ENCODE measurements at places on chromosomes 1 and 21. TPM values are rescaled to one million over a fixed set of nuclear protein-coding genes. Genes with fewer than 3 reads are reported as not detected.

The NBPF26 gene
- 38.9 TPM for total RNA-seq

- no peak for DNase-seq
Measured at GRCh38 chr1:5466487-5466886, 525.7 kb downstream of the NPHP4 start.

GRCh38 chr1:157105298-157105987, 5.8 kb upstream of the ETV3L start:
- DNase-seq: no peak

The OR2T2 gene
- not detected for total RNA-seq

The UBL4B gene
- total RNA-seq: not detected

The GBP4 gene
- 61.9 TPM for total RNA-seq

DNA sequence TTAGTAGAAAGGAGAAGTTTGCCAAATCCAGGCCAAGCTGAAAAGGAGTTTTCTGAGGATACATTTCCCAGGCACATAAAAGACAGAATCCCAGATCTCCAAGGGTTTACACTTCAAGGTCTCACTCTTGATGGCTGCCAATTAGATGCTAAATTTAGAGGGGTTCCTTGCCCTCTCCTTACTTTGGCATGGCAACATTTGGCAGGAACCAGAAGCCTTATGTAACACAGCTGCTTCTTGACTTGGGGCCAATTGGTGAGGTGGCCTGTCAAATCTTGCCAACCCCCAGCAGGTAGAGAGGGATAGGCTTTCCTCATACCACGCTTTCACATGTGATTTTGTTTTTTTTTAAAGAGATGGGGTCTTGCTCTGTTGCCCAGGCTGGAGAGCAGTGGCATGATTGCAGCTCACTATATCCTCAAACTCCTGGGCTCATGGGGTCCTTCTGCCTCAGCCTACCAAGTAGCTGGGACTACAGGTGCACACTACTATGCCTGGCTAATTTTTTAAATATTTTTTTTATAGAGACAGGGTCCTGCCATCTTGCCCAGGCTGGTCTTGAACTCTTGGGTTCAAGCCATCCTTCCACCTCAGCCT, 25.2 kb upstream of the NKAIN1 start:
- DNase-seq: no peak

DNA sequence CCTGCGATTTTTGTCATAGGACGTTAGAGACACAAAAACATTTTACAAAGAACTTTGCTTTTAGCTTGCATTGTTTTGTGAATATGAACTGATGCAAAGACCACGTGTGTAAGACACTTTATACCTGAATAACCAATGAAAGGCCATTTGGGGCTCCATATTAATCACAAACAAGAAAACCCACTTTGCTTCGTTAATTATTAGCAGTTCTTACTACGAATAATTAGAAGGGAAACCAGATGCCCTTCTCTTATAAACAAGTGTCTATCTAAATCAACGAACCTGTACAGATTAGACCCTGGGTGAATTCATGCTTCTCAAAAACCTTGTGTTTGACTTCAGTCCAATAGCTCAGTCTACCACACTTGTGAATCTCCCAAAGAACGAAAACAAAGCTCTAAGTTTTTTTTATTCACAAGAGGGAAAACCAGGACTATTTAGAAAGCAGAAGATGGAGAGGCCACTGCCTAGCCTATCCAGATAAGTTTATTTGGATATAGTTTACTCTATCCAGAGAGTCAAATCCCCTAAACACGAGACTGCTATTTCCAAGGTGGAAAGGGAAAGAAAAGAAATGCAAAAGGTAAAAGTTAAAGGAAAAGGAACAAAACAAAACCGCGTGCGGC, 897 bp downstream of the CYYR1 start:
- no peak for DNase-seq

DNA sequence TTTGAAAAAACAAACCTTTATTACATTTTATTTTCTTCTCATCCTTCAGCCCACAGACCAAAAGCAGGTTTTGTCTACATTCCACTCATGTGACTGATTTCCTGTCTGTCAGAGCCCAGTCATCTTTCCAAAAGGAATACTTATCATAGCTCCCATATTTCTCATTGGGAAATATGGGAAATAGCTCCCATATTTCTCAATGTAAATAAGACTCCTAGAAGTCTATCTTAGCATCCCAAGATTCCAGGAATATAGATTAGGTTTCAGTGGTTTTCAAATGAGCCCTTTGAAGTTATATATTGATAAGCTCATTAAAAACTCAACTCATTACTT, 19.1 kb upstream of the NRDC start:
- DNase-seq: no peak

GRCh38 chr1:200079232-200079940, 51.9 kb downstream of the NR5A2 start:
- DNase-seq: no peak

DNA sequence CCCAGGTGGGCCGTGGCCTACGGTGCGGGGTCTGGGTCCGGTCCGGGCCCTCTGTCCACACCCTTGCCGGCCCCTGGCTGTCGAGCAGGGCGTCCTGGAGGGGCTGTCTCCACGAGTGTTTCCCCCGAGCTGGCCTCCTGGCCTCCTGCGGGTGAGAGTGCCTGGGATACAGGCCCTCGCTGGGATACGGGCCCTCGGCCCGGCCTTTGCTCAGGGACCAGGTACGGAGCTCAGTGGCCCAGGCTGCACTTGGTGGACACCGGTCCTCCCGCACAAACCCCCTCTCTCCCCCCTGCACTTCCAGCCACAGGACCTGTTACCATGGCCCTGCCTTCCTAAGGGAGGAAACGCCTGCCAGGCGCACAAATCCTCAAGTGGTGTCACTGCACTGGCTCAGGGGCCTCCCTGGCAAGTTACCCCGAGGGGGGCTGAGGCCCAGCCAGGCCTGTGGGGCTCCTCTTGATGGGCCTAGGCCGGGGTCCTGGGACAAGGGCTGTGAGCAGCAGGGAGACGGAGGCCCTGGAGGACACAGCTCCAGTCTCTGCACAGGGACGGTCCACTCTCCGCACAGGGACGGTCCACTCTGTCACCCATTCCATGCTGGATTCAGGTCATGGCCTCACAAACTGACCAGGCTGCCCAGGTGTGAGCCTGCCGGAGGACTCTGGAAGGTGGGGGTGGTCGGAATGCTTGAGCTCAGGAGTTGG, 18.2 kb upstream of the RNF223 start:
- DNase-seq: peak; percentile 31

The OR10J1 gene
- not detected for total RNA-seq

DNA sequence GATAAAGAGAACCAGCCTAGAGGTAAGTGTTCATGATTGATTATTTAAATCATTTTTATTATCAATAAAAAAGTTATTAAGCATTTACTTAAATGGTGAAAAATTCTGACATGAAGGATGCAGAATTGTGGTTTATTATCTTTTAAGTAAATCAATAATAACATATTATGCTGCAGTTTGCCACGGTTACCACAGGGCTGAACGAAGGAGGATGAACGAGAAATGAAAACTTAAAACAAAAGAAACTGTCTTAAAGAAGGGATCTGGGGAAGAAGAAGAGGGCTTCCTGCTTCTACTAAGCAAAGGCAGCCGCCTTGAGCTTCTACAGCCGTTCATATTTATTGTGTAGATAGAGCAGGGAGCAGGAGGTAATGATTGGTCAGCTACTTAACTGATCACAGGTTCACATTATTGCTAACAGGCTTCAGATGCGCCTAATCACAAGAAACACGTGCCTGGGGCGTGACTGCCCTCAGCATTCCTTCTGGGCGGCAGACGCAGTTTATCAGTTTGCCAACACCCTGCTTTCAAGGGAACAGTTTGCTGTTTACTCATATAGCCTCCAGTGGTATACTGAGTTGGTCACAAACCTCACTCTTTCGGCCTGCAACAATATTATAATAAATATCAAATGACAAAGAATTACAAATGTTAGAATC, 5.8 kb upstream of the FNBP1L start:
- no peak for DNase-seq

The TDRD5 gene
- total RNA-seq: not detected

GRCh38 chr1:221735999-221736398, 5.9 kb downstream of the DUSP10 start:
- DNase-seq: no peak
